ENCODE measurements at places on chromosomes 5 and 9. TPM values are rescaled to one million over a fixed set of nuclear protein-coding genes. Genes with fewer than 3 reads are reported as not detected.

Gene KIF20A
- 69.1 TPM for total RNA-seq

Gene CDH6
- total RNA-seq: 44.7 TPM

Gene EIF4E1B
- total RNA-seq: not detected

Gene MZB1
- total RNA-seq: 0.13 TPM

Gene TEX48
- total RNA-seq: not detected

Gene PPP3R2
- not detected for total RNA-seq

Gene MARCOL
- total RNA-seq: not detected

Gene NRG2
- 2.8 TPM for total RNA-seq

Gene OR4F3
- total RNA-seq: 0.25 TPM
